ENCODE measurements at places on chromosomes 2 and 18.

GRCh38 chr2:20556756-20557155 is 94.1 kb downstream of the HS1BP3 start:
- no peak for DNase-seq

GRCh38 chr18:36600548-36600947 is 228.3 kb downstream of the TPGS2 start:
- DNase-seq = no peak

DNA sequence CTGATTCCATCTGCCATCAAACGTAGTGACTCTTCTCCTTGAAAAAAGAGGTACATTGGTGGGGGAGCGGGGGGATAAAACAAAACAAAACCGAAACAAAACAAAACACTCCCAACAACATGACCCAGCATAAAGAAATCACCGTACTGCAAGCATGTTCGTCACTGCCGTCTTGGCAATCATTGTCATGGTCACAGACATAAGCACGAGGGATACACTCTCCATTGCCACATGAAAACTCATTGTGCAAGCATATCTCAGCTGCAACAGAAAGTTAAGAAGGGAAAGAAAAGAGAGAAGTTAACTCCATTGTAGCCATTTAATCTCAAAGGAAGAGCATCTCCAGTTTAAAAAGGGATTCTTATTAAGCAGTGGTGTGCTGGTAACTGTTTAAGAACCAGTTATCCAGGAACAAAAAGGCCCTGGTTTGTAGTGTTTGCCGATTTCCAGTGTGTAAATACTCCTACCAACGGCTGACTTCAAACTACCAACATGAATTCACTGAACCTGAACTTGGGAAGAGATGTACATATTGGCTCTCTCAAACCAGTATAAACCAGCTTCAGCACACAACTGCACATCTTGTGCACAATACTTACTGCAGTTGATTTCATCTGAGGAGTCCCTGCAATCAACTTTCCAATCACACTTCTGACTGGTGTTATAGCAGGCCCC is 68.2 kb downstream of the LRP2 start:
- no peak for DNase-seq

- DNase-seq = no peak
Measured at GRCh38 chr2:9213477-9214051, 7.0 kb downstream of the ASAP2 start.

DNA sequence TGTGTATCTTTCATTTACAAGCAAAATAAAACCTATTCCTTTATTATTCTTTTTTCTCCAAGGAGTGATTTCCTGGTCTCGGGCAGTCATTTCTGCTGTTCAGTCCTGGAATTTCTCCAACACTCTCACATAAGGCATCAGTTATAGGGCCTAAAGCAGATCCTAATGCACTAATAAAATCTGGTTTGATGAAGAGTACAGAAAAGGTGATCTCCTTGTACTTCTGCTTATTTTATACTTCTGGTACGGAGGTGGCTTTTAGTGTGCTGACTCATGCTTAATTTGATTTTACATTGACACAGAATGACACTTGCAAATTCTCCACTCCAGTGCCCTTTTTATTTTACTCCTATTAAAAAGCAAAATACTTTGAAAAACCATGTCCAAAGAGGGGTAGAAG is 157.4 kb downstream of the DOK6 start:
- DNase-seq = no peak

GRCh38 chr2:150621526-150622213 is 134.2 kb upstream of the RND3 start:
- DNase-seq = peak; percentile 80
